ENCODE measurements at places on chromosomes 6 and 20.

DNA sequence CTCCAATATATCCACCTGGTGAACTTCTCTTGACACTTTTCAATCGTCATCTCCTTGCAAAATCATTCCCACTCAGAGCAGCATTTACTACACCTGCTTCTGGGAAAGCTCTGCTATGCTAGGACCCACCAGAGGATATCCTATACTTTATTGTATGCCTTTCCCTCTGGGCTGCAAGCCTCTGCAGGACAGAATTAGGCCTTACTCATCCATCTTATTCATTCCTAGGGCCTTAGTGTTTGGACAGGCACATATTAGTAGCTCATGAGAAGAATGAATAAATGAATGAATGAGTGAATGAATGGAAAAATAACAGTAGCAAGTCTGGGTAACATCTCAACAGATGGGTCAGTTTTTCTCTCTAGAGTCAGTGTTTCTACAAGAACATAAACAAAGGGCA, 216.1 kb downstream of the MAFB start:
- no peak for DNase-seq

DNA sequence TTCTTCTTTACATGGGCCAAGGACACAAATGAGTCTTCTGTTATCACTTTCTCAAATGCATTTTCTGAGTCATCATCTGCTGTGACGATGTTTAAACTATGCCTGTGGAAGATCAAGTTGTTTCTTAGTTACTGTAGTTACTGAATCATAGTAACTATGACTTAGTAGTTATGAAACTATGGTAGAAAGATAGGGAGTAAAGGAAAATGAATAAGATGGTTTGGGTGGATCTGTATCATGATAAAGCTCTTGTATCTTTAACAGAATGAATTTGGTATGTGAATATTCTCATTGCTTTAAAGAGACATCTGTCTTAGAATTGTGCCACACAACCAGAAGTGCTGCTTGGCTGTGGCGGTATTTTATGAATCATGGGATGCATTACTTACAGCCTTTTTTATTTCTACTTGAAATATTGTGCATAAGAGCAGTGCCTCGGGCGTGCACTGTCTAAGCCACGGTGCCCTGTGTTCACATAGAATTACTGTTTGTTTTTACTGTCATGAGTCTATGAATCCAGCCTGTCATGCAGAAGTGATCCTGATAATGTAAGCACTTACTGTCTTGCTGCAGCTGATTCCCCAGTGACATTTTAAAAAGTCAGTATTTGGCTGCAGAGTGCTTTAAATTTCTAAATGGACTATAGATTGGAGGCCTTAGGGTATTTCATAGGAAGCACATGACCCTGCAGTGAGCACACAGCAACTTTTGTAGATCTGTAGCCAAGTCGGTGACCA, 215.2 kb downstream of the TMEM242 start:
- no peak for DNase-seq

- DNase-seq = peak; percentile 37
Observed at GRCh38 chr6:148464319-148465010, 121.8 kb downstream of the SASH1 start.

GRCh38 chr6:130239755-130240154, 17.0 kb upstream of the SAMD3 start:
- DNase-seq = no peak

GRCh38 chr20:46936415-46937156, 41.9 kb downstream of the EYA2 start:
- no peak for DNase-seq

GRCh38 chr6:116766506-116767176, 1.1 kb upstream of the FAM162B start:
- no peak for DNase-seq

DNA sequence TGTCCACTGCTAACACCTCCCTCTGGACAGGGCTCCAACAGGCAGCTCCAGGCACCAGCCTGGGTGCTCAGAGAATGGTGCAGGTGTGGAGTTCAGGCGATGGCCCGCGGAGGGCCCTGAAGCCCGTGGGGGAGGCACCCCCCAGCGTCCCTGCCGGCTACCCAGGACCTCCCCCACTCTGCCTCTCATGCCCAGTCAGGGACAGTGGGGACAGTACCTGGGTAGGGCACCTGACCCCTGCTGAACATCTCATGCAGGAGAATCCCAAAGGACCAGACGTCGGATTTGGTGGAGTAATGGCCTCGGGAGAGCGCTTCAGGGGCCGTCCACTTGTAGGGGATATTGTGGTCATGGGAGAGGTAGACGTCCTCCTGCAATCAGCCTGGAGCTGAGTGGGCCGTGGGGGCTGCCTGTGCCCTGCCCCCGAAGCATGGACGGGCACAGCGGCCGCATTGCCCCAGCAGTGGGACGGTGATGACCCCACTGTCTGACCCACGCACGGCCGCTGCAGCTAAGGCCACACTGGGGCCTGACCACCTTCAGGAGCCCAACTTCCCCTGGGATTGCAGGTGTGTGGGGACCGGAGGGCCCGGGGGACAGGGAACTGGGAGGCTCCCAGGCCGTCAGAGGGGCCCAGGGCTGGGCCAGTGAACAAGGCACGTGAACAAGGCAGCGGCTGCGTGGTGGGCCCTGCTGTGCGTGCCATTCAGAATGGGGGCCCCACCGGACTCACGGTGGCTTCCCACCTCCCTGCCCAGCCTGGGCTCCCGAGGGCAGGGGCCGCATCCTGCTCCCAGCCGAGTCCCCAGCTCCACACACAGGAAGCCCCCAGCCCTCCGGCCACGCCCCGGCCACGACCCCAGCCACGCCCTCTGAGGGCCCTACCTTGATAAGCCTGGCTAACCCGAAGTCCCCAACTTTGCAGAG, 7.1 kb downstream of the PTK6 start:
- no peak for DNase-seq

DNA sequence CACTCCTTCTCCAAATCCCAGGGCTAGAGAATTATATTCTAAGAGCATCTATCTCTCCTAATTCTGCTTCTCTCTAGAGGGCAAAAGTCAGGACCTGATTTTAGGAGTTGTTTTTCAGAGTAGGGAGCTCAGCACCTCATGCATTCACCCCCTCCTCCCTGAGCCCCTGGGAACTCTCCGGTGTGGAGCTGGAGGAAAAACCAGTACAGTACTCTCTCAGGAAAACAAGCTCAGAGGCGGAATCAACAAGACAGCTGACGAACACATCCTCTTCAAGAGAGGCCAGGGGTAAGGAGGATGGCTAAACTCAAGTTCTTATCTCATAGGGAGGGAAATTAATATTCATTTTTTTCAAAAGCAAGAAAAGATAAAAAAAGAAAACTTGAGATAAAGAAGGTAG, 120.1 kb upstream of the CDYL start:
- DNase-seq = no peak

DNA sequence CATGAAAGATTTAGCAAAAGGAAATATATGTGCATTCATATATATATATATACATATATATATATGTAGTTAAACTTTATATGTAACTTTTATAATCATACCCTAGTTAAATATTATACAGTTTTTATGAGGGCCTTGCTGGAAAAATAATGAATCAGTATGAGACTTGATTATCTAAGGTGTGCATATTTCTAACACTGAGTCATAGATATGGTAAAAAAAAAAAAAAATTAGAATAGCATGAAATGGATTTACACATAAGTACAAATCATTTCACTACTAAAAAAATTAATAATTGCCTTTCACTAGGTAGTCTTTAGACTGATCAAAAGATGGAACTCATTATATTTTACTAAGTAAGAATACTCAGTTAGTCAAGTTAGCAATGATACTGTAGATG, 51.3 kb upstream of the DST start:
- DNase-seq = no peak

GRCh38 chr6:131061041-131061750, 1.8 kb downstream of the EPB41L2 start:
- no peak for DNase-seq

GRCh38 chr6:163668061-163668426, 253.5 kb downstream of the QKI start:
- no peak for DNase-seq
